ENCODE measurements at places on chromosomes 4 and X. TPM values are rescaled to one million over a fixed set of nuclear protein-coding genes. Genes with fewer than 3 reads are reported as not detected.

The C4orf17 gene
- total RNA-seq = not detected

The TMEM271 gene
- total RNA-seq = not detected

The GABRB1 gene
- total RNA-seq = not detected

The CT83 gene
- total RNA-seq = not detected

The CYSLTR1 gene
- 2.8 TPM for total RNA-seq

- no peak overlapping the region for H3K27ac ChIP-seq
- H3K36me3 ChIP-seq = no peaks in the 10 kb centered on the region
- no peaks in the 10 kb centered on the region for H3K4me1 ChIP-seq
- no peak overlapping the region for H3K4me3 ChIP-seq
- H3K27me3 ChIP-seq = no peaks in the 10 kb centered on the region
- DNase-seq = no peak
These were observed 16.0 kb downstream of the ZNF185 start for GRCh38 chrX:152913910-152914309.

The HADH gene
- total RNA-seq = 45.9 TPM

DNA sequence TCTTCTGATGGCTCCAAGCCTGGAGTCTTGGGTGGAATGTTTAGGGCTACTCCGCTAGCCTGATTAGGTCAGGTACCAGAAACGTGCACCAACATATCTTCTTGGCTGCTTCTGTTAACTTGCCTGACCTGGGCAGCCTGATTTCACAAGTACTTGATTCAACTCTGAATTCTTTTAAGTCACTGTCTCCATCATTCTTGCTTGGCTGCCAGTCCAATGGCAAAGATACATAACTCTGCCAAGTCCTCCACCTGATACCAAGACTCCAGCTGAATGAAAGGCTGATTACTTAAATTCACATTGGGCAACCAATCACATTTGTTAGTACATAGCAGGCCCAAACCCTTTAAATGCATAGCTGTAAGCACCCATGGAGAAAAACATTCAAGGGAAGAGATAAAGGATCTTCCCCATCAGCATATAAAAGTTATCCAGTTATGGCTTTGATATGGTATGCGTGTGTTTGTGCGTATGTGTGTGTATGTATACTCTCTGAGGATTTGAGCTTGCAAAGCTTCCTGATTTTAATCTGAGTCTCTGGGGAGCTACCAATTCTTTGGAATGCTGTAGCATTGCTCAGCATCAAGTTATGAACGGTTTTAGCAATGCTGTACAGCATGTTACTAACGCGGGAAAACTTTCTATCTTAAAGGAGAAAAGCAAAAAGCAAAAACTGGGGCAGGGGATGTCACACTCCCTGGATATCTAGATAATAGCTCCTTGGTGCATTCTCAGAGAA lies 917.2 kb downstream of the DMD start:
- no peaks in the 10 kb centered on the region for H3K36me3 ChIP-seq
- no peaks in the 10 kb centered on the region for H3K4me1 ChIP-seq
- no peak overlapping the region for H3K4me3 ChIP-seq
- no peak overlapping the region for H3K27ac ChIP-seq
- DNase-seq = no peak
- no peaks in the 10 kb centered on the region for H3K27me3 ChIP-seq

The SLAIN2 gene
- total RNA-seq = 82.1 TPM

All from left lung (tissue), 14 donors.